ENCODE measurements at places on chromosomes 2 and 18. TPM values are rescaled to one million over a fixed set of nuclear protein-coding genes. Genes with fewer than 3 reads are reported as not detected.

DNA sequence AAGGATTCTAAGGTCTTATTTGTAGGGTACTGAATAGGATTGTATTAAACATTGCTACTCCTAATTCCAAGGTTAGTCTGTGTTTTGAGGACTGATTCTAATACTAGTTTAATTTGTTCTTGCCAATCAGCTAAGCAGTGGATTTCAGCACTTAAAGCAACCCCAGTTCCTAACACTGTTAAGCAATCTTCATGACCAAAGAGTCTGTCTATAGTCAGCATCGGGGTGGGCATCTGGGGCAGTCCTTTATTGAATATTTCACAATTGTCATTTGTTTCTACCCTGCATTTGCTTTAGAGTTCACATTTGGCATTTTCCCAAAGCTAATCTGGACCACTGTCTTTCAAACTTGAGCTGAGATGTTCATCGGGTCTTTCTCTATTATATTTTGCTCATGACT is 248.0 kb upstream of the TANK start:
- no peak overlapping the region for H3K4me3 ChIP-seq
- DNase-seq, result no peak
- H3K36me3 ChIP-seq, result peaks cover 9% of the 10 kb centered on the region
- peaks cover 71% of the 10 kb centered on the region for H3K4me1 ChIP-seq
- no peak overlapping the region for H3K27ac ChIP-seq

- no peaks in the 10 kb centered on the region for H3K27me3 ChIP-seq
- no peak for DNase-seq
- H3K4me3 ChIP-seq, result no peak overlapping the region
- no peak overlapping the region for H3K27ac ChIP-seq
Observed at GRCh38 chr18:5439986-5440696, 103.7 kb downstream of the EPB41L3 start.

DNA sequence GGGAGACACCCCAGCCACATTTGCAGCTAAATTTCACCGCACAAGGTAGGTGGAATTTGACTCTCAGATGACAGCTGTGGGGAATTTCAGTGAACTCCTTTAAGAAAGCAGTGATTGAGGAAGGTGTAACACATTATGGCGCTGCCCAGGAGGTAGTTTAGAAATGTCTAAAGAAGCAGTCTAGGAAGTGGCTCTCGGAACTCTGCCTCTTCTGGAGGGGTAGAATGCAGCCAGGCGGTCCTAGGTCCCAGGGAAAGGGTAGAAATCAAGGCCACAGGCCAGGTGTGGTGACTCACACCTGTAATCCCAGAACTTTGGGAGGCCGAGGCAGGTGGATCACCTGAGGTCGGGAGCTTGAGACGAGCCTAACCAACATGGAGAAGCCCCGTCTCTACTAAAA is 179.0 kb upstream of the HAAO start:
- peaks cover 5% of the 10 kb centered on the region for H3K27me3 ChIP-seq
- peak overlapping the region; percentile 54 for H3K27ac ChIP-seq

- no peak overlapping the region for H3K4me3 ChIP-seq
- H3K27me3 ChIP-seq, result no peaks in the 10 kb centered on the region
- H3K4me1 ChIP-seq, result no peaks in the 10 kb centered on the region
Observed at GRCh38 chr2:17303054-17303453, 215.2 kb downstream of the RAD51AP2 start.

- H3K4me1 ChIP-seq, result peaks cover 68% of the 10 kb centered on the region
- DNase-seq, result no peak
- H3K36me3 ChIP-seq, result no peaks in the 10 kb centered on the region
- H3K27me3 ChIP-seq, result no peaks in the 10 kb centered on the region
Observed at GRCh38 chr2:37831081-37831780, 93.9 kb upstream of the RMDN2 start.

- H3K27ac ChIP-seq, result no peak overlapping the region
- no peak overlapping the region for H3K4me3 ChIP-seq
- no peaks in the 10 kb centered on the region for H3K4me1 ChIP-seq
- H3K36me3 ChIP-seq, result no peaks in the 10 kb centered on the region
- no peak for DNase-seq
Observed at GRCh38 chr18:33751613-33752221, 173.7 kb downstream of the ASXL3 start.

DNA sequence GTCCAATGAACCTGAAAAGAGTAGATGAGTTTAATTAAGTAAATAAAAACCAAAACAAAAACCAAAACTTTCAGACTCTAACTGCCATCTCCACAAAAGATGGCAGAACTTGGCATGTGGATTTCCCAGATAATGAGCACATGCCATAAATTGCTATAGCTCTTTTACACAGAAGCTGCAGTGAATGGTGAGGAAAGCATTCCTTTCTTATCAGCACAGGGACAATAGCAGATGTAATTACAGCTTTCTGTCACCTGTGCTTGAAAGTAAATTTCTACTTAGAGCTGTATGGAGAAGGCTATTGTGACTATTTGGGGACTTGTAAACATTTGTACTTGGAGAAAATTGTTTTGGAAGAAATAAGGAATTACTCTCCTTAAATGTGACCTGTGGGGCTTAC is 378.4 kb downstream of the RPRM start:
- H3K27ac ChIP-seq, result no peak overlapping the region
- DNase-seq, result no peak
- H3K4me3 ChIP-seq, result no peak overlapping the region
- H3K27me3 ChIP-seq, result no peaks in the 10 kb centered on the region

DNA sequence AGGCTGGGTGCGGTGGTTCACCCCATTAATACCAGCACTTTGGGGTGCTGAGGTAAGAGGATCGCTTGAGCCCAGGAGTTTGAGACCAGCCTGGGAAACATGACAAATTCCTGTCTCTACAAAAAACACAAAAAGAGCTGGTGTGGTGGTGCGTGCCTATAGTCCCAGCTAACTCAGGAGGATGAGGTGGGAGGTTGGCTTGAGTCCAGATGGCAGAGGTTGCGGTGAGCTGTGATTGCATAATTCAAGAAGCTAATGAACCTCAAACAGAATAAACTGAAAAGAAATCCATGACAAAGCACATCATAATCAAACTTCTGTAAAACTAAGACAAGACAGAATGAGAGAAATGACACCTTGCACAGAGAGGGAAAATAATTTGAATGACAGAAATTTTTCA is 54.8 kb downstream of the SEMA4F start:
- no peak overlapping the region for H3K27ac ChIP-seq
- no peaks in the 10 kb centered on the region for H3K36me3 ChIP-seq
- H3K4me1 ChIP-seq, result peaks cover 7% of the 10 kb centered on the region
- DNase-seq, result peak; percentile 32
- no peak overlapping the region for H3K4me3 ChIP-seq

Gene ATP8B1
- 78.8 TPM for total RNA-seq

DNA sequence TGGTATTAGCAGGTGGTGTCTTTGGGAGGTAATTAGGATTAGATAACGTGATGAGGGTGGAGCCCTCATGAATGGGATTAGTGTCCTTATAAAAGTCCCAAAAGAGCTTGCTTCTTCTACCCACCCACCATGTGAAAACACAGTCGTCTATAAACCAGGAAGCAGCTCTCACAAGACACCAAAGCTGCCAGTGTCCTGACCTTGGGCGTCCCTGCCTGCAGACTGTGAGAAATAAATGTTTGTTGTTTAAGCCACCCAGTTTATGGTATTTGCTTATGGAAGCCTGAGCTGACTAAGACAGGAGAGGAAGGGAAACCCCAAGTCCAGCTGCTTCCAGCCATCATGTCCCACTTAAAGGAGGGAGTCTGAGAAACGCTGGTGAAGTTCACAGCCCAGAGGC is 13.6 kb downstream of the ADI1 start:
- H3K27ac ChIP-seq, result no peak overlapping the region
- H3K4me3 ChIP-seq, result no peak overlapping the region
- H3K36me3 ChIP-seq, result peaks cover 49% of the 10 kb centered on the region
- peaks cover under 1% of the 10 kb centered on the region for H3K27me3 ChIP-seq
- no peaks in the 10 kb centered on the region for H3K4me1 ChIP-seq
